ENCODE measurements at places on chromosomes 1 and 21.
A peak's percentile ranks its signal among the peaks of the same experiment; 100 is the strongest.

GRCh38 chr1:42877380-42877779 lies 31.0 kb downstream of the ZNF691 start:
- no peak for DNase-seq

GRCh38 chr1:205961405-205961804 lies 18.1 kb upstream of the SLC26A9 start:
- no peak for DNase-seq

DNA sequence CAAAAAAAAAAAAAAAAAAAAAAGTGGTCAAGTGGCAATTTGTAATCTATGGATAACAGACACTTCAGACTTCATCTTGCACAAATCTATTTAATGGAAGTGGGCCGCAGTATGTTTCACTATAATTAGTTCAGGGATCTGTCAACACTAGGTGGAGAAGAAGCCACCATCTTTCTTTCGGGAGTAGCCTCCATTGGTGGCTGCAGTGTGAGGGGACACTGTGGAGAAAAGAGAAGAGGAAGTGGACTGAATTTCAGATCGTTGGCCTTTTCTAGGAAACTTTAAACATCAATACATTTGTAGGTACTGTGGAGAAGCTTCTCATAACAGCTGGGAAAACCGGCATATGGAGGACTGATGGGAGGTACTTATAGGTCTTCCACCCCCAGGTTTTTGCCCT lies 8.0 kb upstream of the ELAPOR1 start:
- DNase-seq: no peak

DNA sequence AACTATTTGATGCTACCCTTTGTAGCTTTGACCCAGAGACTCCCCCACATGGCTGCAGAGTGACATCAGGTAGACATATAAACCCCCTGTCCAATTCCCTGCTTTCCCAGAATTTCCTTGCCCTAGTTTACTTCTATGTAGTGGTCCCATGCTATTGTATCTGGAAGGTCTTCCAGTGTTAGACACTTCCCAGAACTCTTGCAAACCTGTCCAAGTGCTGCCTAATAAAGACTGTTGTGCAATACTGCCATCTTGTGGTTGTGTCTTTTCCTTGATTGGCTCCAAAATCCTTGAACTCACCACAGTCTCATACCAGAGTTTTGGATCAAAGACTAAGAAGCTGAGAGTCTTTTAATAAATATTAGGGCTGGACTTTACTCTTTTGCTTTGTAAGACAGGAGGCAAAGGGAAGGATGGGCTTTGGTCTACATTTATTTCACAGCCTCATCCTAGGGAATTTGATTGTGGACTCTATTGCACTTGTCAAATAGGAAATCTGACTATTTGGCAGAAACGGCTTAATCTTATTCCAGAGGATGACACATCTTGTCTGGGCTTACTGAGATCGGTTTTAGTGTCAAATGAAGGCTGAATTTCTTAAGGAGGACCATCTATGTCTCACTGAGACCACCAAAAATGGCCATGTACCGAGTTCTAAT lies 169.9 kb downstream of the LRRC7 start:
- peak; percentile 15 for DNase-seq

DNA sequence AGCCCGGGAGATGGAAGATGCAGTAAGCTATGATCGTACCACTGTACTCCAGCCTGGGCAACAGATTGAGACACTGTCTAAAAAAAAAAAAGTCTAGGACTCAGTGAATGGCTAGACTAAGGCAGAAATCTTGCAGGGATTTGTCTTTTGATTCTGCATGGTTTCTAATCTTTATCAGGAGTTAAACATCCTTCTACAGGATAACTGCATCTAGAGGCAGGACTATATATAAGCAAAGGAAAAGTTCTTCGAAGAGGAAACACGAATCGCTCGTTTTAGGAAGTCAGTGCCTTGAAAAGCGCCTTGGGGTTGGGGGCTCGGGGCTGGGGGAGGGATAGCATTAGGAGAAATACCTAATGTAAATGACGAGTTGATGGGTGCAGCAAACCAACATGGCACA lies 602 bp upstream of the UFC1 start:
- no peak for DNase-seq

- DNase-seq: no peak
These were observed 44.9 kb upstream of the TNFSF18 start for GRCh38 chr1:173095632-173096031.

- no peak for DNase-seq
These were observed 35.6 kb downstream of the NGF start for GRCh38 chr1:115302390-115302961.

- DNase-seq: no peak
These were observed 44.6 kb downstream of the CDCP2 start for GRCh38 chr1:54108156-54108555.

- DNase-seq: no peak
These were observed 108.0 kb downstream of the BRINP2 start for GRCh38 chr1:177278626-177279390.

GRCh38 chr1:188904201-188904600 lies 1573.5 kb downstream of the BRINP3 start:
- DNase-seq: no peak

DNA sequence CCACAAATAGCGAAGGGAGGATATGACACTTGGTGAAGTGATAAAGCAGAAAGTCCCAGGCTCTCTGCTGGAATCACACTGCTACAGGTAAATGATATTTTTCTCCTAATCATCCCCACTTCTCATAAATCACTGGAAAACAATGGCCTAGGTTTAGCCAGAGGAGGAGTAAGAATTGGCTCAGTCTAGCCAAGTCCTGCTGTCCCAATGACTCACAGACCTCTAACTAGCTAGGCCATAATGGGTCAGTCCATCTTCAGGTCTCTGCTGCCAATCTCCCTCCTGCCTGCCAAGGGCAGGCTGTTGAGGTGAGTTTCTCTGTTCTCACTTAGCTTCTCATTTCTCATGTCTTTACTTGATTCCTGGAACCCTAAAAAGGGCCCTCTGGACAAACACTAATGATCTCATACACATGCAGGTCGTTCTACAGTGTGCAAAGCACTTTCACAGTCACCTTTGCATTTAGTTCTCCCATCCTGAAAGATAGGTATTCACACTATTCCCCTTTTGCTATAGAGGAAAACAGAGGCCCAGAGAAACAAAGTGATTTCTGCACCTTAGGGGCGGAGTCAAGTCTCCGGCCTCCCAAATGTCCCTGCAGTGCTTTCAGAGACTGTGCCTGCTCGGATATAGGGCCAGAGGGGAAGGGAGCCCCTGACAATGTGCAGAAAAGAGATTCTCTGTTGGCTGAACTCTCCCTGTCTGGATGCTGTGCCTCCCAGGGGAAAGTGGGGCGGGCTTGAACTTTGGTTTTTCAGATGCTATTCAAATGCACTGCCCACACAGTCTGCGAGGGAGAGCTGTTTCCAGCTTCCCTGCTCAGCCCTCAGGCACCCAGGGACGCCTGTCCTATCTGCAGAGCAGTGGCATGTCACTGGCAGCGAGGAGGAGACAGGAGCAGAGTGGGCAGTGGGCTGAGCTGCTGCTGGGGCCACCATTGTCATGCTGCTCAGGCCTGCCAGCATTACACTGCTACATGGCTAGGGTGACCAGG lies 3.9 kb upstream of the CDK18 start:
- DNase-seq: no peak

GRCh38 chr1:226825037-226825745 lies 45.2 kb upstream of the PSEN2 start:
- DNase-seq: no peak

GRCh38 chr1:111285879-111286278 lies 4.8 kb upstream of the CHIA start:
- no peak for DNase-seq

DNA sequence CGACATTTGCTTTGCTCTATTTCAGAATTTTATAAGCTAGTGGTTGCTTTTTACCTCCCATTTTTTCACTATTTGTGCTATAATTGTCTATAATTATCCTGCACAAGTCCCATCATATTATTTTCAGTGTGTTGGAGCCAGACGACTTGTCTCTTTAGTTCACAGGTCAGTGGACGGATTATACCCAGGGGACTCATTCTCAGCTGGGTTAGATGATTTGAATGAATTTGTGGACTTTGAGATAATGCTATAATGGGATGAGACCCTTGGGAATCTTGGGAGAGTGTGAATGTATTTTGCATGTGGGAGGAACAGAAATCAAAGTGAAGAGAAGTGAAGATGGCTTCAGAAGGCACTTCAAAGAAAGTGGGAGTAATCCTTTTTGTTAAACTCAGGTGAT lies 31.5 kb upstream of the KCNK1 start:
- DNase-seq: no peak

- no peak for DNase-seq
These were observed 103.2 kb downstream of the ATF6 start for GRCh38 chr1:161869291-161869690.

DNA sequence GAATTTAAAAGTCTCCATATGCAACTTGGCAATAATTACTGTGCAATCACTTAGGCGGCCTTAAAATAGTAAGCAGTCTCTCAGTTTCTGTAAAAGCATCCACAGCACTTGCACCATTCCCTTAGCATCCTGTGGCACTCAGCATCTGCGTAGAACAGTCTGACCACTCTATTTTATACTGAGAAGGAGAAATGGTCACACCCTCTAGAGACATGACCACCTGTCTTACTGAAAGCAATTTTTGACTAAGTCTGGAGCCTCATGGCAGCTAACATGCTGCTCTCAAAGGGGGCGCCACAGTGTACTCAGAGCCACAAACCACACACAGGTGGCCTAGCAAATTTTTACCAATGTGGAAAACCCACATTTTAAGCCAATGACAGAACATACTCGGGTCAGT lies 62.0 kb downstream of the KCNK1 start:
- DNase-seq: peak; percentile 77

GRCh38 chr1:46456411-46456963 lies 33.1 kb upstream of the DMBX1 start:
- DNase-seq: no peak

- no peak for DNase-seq
These were observed 292.1 kb downstream of the SETD4 start for GRCh38 chr21:35768187-35768586.

- DNase-seq: no peak
These were observed at the start of gene PADI3 for GRCh38 chr1:17248781-17249180. Gene PADI3, plus strand, starts transcription at chr1:17249098. Its CDS starts 40 bp downstream, at chr1:17249138.

- peak; percentile 86 for DNase-seq
These were observed 3.4 kb upstream of the ECE1 start for GRCh38 chr1:21293537-21294265.

GRCh38 chr1:36463463-36463802 lies 751 bp downstream of the MRPS15 start:
- DNase-seq: no peak

GRCh38 chr1:218164111-218164929 lies 120.8 kb upstream of the RRP15 start:
- DNase-seq: no peak

DNA sequence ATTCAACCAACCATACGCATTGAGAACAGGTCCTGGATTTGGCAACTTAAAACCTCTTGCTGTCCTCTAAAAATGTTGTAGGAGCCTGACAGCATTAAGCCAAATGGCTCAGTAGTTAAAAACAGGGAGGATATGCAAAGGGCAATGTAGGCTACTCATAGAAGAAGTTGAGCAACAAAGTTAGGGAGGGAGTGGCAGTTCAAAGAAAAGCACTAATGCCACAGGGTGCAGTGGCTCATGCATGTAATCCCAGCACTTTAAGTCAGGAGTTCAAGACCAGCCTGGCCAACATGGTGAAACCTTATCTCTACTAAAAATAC lies 92.9 kb upstream of the ERG start:
- no peak for DNase-seq

DNA sequence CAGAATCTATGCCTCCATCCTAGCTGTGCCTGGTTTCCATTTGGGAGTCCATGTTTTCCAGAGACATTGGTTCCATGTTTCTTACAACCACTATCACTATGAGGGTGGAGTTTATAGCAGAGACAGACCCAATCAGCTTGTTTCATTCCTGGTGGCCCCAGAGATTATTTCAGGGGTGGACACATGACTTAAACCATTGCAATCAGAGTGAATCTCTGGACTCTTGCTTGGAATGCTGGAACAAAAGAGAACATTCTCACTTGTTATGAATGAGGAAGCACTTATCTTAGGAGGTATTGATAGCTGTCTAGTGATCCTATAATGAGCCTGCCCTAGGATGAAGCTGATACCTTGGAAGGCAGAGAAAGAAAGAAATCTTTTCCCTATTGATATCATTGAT lies 250.3 kb downstream of the ATG4C start:
- no peak for DNase-seq

GRCh38 chr1:53986458-53986857 lies 31.5 kb downstream of the LDLRAD1 start:
- no peak for DNase-seq

- no peak for DNase-seq
These were observed 316.3 kb downstream of the KCNH1 start for GRCh38 chr1:210817385-210818275.

GRCh38 chr1:149986486-149987296 lies 23.8 kb downstream of the OTUD7B start:
- no peak for DNase-seq

GRCh38 chr1:1873186-1873585 lies 17.7 kb downstream of the GNB1 start:
- no peak for DNase-seq

GRCh38 chr21:46662765-46663500 lies 27.5 kb downstream of the PRMT2 start:
- no peak for DNase-seq

- no peak for DNase-seq
These were observed 51.4 kb downstream of the DISC1 start for GRCh38 chr1:231678011-231678432.

GRCh38 chr1:210684466-210685294 lies 356.0 kb downstream of the HHAT start:
- DNase-seq: peak; percentile 26

GRCh38 chr1:92695104-92695503 lies 89.8 kb downstream of the EVI5 start:
- no peak for DNase-seq

DNA sequence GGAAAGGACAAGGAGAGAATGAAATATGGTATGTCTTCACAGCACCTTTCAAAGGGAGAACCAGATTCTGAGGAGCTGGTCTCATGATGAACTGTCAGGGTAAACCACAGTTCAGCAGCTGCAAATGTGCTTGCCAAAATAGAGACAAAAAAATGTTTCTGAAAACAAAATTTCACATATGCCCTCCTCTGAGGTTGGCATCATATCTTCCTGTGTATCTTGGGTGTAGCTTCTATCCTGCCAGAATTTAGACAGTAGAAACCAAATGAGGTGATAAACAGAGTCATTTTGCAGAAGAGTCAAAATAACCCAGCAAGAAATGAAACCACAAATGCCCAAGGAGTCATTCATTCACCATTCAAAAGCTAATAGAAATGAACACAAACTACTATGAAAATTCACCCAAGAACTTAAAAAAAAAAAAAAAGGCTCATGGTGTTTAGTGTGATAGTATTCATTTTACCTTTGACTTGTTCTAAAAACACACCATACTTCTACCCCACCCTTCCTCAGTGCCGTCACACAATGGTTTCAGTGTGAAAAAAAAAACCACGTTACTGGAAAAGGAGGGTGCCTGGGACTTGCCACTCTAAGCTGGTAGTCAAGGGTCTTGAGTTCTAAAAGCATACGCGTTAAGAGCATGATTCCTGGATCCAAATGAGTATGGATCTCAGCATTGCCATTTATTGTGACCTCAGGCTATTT lies 18.5 kb downstream of the SELL start:
- peak; percentile 37 for DNase-seq

- DNase-seq: no peak
These were observed 295.8 kb upstream of the DUSP10 start for GRCh38 chr1:222037720-222038119.

- DNase-seq: no peak
These were observed 9.0 kb upstream of the COL8A2 start for GRCh38 chr1:36134031-36134430.
